ENCODE measurements at places on chromosomes 1 and 21.

GRCh38 chr1:88917321-88918025 lies 26.1 kb upstream of the GTF2B start:
- no peak for DNase-seq

DNA sequence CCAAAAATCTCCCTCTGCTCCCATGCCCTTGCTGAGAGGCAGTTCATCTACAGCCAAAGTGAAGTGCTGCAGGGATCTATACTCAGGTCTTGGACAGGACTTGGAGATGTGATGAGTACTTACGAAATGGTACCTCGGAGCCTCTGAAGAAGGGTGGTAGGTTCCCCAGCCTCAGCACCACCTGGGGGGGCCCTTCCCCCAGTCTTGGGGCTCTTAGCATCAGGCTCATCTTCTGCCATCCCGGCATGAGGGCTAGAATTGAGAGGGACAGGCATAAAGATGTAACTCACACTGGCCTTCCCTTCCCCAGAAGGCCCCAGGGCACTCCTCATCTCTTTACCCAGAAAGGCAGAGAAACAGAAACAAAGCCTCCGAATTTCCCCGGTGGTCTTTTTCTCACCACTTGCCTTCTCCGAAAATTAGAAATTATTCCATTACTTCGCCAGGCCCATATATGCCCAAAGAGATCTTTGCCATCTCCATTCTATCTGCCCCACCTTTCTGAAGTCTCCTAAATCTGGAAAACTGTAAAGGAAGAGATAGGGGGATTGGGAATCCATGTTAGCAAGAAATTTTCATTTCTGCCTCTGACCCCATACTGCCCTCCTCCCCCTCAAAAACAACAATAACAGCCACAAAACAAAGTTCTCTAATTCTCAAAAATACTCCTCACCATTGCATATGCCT lies 827 bp downstream of the RFX5 start:
- DNase-seq: no peak

GRCh38 chr1:94384485-94385265 lies 33.5 kb upstream of the ABCD3 start:
- no peak for DNase-seq

- no peak for DNase-seq
Observed at GRCh38 chr1:88730132-88730675, 46.1 kb downstream of the PKN2 start.

DNA sequence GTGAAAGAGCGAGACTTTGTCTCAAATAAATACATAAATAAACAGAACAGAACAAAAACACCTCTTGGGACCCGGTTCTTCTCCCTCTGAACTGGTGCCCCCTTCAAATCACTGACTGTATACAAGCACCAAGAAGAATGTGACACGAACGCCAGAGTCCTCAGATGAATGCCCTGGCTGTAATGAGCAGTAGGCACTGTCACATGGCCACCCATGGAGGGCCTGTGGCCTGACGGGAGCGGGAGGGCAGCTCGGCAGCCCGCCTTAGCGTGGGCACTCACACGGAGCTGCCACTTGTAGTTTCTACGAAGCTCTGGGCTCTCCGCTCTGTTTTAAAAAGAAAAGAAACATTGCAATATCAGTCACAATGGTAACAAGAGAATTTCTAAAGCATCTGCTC lies 146.0 kb downstream of the PEX14 start:
- DNase-seq: no peak

DNA sequence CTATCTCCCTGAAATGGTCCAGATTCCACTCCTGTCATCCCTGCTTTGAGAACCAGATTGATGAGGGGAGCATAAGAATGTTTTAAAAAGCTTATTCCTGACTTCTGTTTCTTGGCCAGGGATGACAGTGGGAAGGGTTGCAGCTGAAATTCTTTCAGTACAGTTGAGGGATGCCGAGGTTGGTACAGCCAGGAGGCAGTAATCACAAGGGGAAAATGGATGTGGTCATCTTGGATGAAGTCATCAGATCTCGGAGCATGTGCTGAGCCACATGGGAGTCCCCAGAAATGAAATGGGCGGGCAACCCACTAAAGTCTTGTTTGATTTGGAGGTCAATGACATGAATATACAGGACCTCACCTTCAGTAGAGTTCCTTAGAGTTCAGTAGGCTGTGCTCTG lies 18.7 kb upstream of the PLA2G2E start:
- DNase-seq: no peak

DNA sequence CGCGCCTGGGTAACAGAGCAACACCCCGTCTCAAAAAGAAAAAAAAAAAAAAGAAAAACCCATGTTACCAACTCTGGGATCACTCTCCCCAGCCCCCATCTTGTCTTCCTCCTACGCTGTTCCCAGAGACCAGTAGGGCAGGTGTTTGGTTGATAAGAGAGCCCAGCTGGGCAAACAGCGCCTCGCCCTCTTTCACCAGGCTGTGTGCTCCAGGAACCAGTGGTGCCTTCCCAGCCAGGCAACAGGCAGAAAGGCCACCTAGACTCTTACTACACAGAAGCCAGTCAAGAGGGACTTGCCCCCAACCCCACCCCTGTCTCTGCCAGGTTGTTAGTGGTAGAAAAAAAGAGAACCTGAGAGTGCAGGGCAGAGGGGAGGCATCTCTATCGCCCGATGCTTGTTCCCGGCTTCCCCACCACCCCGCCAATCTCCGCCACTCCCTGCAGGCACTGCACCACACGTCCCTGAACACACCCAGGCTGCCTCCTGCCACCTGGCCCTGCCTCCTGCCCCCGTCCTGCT lies 14.0 kb upstream of the CTRC start:
- DNase-seq: no peak

- DNase-seq: no peak
Observed at GRCh38 chr1:74853756-74854155, 120.8 kb downstream of the TYW3 start.

GRCh38 chr1:106975944-106976343 lies 80.5 kb upstream of the PRMT6 start:
- no peak for DNase-seq

DNA sequence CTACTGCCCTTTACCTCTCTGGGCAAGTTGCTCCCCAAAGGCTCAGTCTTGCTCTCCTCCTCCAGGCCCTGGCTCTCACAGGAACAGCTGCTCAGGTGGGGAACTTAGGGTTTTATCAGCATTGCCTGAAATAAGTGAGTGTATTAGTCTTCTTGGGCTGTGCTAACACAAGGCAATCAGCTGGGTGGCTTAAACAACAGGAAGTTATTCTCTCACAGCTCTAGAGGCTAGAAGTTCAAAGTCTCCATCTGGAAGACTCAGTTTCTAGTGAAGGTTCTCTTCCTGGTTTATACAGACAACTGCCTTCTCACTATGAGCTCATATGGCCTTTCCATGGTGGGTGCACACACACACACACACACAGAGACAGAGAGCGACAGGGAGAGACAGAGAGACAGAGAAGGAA lies 2.8 kb upstream of the CD1C start:
- no peak for DNase-seq

DNA sequence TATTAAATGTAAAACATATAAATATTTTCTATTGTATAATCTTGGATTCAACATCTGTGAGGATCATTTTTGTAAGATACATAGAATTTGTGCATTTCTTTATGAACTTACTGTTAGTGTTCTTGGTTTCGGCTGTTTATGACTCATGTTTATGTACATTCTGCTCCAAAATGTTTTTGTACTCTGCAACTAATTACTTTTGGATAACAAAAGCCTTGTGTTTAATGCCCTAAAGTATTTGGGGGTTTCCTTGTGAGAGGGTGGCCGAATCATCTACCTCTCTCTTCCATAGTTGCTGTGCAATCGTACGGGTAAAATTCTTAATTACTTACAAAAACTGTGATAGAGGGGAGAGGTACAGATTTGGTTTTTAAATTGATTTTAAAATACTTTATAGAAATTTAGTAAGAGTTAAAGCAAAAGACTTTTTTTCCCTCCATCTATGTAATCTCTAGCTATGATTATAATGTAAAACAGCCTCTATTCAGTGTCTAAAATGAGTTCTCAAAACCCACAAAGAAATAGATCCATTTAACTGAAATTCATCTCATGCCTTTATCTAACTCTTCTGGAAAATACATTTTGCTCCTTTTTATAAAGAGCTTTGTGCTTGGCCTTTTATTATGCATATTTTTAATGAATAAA lies 38.7 kb upstream of the LRRC8C start:
- DNase-seq: no peak

- DNase-seq: no peak
Observed at GRCh38 chr1:106875622-106876021, 180.9 kb upstream of the PRMT6 start.

DNA sequence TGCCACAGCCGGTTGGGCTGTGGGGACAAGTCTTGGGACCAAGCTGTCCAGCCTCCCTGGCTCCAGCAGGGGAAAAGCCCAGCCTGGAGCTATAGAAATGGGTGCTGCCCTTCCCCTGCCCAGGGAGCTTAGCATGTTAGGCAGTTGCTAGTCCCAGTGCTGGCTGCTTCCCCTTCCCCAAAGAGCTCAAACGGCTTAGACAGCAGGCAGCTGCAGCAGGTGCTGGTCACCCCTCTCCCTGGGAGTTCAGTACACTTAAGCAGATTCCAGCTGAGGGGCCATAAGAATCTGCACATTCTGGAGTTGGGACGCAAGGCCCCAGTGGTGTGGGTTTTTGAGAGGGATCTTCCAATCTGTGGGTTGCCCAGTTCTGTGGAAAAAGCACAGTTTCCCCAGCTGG lies 11.1 kb upstream of the REG4 start:
- DNase-seq: no peak

DNA sequence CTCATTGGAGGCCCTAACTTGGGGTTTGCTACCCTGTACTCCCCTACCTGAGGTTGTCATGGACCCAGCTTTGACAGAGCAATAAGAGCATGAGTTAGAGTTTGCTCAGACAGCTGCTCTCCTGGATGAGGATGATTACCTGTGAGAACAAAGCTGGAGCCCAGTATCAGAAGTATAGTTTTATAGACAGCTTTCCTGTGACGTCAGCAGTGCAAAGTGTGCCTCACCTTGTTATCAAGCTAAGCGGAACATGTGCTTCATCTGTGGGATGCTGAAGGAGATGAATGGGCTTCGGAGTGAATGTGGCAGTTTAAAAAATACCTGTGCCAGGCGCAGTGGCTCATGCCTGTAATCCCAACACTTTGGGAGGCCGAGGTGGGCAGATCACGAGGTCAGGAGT lies 5.4 kb upstream of the WDR47 start:
- no peak for DNase-seq

DNA sequence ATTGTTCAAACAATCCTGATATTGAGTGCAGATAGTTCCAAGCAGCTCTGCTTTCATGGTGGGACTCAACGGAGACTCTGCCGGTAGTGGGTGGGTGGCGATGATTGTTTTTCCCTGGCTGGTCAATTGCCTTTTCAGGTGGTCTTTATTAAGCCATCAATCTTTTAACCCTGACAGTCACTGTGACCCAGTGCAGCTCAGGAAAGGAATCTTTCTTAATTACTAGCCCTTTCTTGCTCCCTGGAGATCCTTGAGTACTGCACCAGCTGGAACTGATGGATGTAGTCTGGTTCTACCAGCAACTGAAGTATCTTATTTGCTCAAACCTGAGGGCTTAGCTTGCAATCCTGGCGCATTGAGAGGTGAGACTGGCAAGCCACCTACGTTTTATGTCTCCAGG lies 196.4 kb downstream of the PLPP3 start:
- DNase-seq: no peak

DNA sequence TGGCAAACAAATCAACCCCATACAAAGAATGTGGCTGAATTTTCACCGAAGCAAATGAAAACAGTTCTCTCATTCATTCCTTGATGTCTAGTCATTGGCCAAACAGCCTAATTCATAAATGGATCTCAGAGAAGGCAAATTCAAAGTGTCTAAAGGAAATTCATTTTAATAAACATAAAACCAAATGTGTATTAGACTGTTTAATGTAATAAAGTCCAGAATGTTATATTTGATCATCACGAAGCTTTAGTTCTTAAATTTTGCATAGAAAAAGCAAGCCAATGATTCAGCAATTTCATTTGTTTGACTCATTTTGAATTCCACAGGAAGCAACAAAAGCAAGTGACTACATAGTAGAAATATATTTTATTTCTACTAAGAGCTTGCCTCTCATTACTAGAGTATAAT lies 379.2 kb upstream of the ADAMTS5 start:
- no peak for DNase-seq

GRCh38 chr1:115768549-115768948 lies at the start of gene CASQ2:
CASQ2 (minus strand) TSS chr1:115768714; CDS start chr1:115768541, 173 bp downstream.
- no peak for DNase-seq

GRCh38 chr1:36845802-36846201 lies 188.5 kb downstream of the GRIK3 start:
- no peak for DNase-seq

DNA sequence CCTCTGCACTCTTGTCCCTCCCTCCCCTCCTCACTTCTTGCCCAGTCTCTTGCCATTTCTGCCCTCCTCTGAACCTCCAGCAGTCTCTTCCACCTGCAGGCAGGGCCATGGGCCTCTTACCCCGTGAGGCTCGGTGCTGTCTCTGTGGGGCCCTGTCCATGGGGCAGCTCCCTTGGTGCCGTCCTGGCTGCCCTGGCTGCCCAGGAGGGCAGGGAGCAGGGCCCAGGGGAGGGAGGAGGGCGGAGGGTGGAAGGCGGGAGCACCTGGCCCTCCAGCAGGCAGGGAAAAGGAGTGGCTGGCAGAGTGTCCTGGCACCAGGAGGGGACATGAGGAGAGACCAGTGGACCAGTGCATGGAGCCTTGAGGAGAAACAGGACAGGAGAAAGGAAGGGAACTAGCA lies at the start of gene RORC:
TSS of gene RORC (minus strand) at position 198 of the 400 bp plus-strand sequence. CDS start at position 160, 38 bp downstream.
- DNase-seq: no peak

GRCh38 chr1:181152892-181153633 lies 64.6 kb downstream of the IER5 start:
- no peak for DNase-seq

DNA sequence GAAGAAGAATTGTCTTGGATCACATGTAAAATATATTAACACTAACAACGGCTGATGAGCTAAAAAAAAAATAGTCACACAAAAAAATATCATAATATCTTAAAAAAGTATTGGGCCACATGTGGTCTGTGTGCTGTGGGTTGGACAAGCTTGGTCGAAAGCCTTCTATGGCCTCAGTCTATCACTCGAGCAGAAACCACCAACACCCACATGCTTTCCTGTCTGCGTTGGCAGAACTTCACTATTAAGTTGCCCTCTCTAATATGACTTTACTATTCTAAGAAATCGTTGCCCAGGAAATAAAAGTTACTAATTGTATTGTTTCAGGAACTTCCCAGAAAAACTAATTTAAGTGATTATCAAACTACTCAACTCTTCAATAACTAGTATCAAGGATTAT lies 28.2 kb upstream of the ETS2 start:
- DNase-seq: no peak

- DNase-seq: no peak
Observed at GRCh38 chr1:116916533-116917445, 7.1 kb downstream of the PTGFRN start.

GRCh38 chr1:223394242-223394641 lies 1.0 kb downstream of the CCDC185 start:
- DNase-seq: no peak

All from stimulated activated CD4-positive, alpha-beta T cell treated with anti-CD3 and anti-CD28 coated beads, Interleukin-1b, Interleukin-23, amount 100 ng/mL, for 4 hours (primary cell).